ENCODE measurements at places on chromosomes 7 and 10.
A peak's percentile ranks its signal among the peaks of the same experiment; 100 is the strongest.

GRCh38 chr10:129136074-129136473 lies 331.0 kb upstream of the MGMT start:
- no peak for DNase-seq

DNA sequence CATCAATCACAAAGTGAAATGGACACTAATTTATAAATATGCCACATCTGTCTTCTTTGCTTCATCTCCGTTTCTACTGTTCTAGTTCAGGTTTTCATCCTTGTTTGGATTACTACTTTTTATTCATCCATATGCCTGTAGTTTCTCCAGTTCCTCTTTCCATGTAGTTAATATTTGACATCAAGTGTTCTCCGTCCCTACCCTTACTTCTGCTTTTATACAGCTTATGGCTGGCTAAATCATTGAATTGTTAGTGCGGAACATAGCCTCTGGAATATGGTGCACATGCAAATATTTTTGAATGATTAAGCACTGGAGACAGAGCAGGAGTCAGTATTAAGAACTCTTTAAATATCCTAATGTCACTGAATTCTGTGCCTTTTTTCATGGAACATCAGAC lies 230.0 kb upstream of the PPP1R3A start:
- no peak for DNase-seq

DNA sequence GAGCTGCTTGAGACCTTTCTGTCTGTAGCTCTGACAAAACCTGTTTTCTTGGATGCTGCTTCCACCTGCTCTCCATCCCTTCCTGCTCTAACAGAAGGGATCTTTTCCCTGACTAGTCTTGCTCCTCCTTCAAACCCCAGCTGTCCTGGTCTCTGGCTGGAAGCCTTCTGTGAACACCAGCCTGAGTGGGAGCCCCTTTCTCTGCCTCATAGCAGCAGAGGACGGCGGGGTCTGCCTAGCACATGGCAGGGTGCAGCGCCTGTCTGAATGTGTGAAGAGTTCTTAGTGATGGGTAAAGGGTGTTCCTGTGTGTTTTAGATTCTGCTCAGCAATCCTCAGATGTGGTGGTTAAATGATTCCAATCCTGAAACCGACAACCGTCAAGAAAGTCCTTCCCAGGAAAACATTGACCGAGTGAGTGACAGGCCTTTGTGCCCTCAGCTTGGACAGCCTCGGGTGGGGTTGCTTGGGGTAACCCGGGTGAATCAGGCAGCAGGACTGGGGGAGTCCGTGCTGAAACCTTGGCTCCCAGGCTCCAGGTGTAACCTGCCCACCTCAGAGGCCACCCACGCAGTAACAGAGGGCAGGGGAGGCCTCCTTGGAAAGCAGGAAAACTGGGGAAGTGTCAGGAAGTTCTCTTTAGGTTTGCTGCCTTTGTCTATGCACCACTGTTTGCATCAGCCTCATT lies 34.1 kb downstream of the NUB1 start:
- DNase-seq: no peak

DNA sequence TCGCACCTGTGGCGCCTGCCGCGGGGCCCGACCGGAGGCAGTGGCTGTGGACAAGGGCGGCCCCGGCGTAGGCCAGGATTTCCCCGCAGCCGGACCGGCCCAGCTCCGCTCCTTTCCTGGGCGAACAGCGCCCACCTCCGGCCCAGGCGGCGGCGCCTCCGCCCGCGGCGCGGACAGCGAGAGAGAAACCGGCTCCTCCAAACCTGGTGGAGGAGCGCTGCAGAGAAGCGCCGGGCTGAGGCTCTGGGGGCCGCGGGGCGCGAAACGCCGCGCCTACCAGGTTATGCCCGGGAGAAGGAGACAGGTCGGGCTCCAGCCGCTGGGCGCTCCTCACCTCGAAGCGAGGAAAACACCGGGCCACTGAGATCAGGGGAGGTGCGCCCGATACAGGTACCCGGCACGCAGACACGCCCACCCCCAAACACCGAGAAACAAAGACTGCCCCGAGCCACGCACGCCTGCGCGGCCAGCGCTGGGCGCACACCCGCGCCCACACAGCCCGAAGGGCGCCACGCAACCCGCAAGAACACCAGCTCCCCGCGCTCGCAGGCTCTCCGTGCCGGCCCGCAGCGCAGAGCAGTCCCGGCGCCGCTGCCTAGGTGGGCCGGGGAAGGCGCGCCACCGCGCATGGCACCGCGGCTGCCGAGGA lies 3.3 kb downstream of the GRID1 start:
- no peak for DNase-seq

- DNase-seq: no peak
Observed at GRCh38 chr7:15682111-15682510, 4.4 kb downstream of the MEOX2 start.

- DNase-seq: no peak
Observed at GRCh38 chr10:4867109-4867519, 41.1 kb downstream of the AKR1E2 start.

DNA sequence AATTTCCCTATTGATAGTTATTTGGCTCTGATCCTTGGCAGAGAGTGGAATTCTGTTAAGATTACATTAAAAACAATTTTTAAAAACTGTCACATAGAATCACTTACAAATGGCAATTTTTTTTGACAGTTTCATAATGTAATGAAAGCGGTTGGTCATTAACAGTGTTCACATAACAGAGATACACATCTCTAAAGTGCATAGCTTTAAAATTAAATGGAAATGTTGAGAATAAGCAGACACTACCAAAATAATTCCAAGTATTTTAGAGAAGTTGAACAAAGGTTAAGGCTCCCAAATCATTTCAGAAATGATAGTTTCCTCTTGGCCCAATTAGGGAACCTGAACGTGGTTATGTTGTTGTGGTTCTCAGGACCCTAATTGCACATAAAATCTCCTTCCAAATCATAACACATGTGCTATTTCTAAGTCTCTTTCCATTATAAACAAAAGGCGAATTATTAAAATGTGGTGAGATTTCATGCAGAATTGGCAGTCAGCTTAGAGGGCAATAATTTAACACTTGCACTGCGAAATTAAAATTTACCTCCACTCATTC lies 528.9 kb upstream of the FZD8 start:
- no peak for DNase-seq

DNA sequence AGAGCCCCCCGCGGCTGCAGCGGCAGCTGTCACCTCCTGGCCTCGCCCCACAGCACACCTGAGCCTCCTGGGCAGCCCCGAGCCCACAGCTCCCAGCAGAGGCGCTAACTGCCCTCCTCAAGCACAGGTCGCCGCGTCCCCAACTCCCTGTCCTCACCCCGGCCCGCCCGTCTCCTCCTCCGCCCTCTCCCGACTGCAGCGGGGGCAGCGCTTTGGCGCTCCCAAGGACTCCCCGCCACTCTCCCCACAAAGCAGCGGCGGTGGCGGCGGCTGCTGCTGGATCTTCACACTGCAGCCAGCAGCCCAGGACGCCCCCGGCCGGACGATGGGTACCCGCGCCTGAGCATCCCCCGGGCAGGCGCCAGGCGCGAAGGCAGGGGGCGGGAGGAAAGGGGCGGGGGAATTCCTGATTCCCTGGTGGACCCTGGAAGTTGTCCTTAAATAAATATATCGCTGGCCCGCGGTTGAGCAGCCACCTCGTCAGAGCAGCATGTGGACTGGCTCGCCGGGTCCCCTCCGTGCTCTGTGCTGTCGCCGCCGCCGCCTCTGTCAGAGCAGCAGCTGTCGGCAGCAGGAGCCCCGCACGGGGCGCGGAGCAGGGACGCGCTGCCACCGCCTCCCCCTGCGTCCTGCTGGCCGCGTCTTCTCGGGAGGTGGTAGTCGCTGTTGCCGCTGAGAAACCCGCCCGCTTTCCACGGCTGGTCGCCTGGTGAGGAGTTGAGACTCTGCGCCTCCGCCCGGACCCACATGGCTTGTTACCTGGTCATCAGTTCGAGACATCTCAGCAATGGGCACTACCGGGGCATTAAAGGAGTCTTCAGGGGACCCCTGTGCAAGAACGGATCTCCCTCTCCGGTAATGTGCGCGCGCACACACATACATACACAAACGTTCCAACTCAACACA lies at the start of gene ZNF804B:
Gene ZNF804B (plus strand): TSS at position 471 of the 906 bp plus-strand sequence. CDS start 277 bp downstream, at position 748.
- no peak for DNase-seq

GRCh38 chr10:58299580-58299979 lies 30.6 kb downstream of the CISD1 start:
- DNase-seq: peak; percentile 3

DNA sequence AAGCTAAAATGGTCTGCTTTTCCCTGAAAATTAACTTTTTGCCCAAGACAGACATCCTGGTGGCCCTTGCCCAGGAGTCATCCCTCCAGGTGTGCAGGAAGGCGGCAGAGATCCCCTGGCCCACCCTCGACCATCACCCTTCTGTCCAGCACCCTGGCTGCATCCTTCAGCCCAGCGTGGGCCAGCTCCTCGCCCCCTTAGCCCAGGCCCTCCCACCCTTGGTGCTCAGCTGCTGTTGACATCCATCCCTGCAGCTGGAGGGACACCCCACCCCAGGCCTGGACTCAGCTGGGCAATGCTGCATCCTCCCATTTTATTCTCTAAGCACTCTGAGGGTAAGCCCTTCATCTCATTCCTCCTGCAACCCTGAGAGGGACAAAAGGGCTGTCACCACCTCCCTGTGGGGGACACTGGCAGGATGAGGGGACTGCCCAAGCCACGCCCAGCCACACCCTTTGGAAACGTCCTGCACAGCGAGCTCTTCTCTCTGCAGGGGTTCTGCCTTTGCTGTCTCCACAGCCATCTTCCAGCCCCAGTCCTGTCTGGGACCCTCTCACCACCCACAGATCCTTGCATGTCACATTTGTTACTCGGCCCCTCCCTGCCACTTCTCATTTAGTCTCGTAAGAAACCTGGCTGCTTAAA lies 30.7 kb downstream of the EN2 start:
- DNase-seq: no peak

GRCh38 chr7:154306036-154306435 lies 253.8 kb downstream of the DPP6 start:
- DNase-seq: no peak

- no peak for DNase-seq
Observed at GRCh38 chr7:66256281-66256680, 51.1 kb downstream of the TPST1 start.

DNA sequence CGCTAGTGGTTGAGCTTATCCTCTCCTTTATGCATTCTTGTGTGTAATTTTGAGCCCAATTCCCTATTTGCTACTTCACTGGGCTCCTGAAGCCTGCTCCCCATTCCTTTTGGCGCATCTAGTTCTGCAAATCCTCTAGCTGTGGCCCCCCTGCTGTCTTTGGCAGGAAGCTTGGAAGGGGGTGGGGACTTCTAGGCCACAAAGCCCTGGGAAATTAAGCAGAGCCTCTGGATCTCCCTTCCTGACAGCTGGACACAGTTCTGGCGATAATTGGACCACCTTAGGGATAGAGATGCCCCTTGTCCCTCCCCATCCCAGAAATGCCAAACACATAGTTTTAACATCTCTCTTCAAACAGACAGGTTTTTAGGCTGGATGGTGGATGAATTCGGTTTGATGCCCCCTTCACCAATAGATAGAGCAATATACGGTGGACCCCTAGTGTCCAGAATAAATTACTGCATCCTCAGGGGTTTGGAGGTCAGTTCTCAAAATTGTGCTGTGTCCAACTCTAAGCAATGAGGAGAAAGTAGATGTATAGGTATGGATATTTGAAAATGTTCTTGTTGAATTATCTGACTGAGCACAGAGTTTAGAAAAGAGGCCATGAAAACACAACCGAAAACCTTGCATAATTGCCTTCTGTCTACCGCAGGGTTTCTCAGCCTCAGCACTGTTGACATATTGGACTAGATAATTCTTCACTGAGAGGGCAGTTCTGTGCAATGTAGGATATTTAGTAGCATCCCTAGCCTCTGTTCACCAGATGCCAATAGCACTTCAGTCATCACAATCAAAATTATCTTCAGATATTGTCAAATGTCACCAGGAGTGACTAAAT lies 75.5 kb downstream of the PAPSS2 start:
- DNase-seq: no peak

- no peak for DNase-seq
Observed at GRCh38 chr7:136923111-136923667, 54.7 kb downstream of the CHRM2 start.

GRCh38 chr10:118259288-118259906 lies 82.7 kb downstream of the FAM204A start:
- no peak for DNase-seq

GRCh38 chr10:123890756-123891143 lies 857 bp downstream of the CPXM2 start:
- DNase-seq: no peak

DNA sequence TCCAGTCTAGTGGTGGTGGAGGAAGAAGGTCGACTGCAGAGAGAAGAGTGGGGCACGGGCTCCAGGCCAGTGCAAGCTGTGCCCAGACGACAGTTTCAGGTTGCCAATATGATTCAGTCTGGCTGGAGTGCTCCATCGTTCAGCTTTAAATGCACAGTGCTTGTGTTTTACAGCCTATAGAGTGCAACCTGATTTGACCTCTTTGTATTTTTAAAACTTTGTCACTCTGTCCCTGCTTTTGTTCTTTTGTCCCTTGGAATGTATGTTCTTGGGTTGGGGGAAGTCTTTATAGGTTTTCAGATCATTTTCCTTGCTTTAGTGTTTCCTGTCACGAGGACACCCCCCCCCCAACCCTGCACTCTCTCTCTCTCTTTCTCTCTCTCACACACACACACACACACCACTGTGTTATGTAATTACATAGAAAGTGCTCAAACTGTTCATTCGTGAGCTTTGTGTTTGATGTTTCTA lies 198.0 kb downstream of the CAMK1D start:
- DNase-seq: no peak

DNA sequence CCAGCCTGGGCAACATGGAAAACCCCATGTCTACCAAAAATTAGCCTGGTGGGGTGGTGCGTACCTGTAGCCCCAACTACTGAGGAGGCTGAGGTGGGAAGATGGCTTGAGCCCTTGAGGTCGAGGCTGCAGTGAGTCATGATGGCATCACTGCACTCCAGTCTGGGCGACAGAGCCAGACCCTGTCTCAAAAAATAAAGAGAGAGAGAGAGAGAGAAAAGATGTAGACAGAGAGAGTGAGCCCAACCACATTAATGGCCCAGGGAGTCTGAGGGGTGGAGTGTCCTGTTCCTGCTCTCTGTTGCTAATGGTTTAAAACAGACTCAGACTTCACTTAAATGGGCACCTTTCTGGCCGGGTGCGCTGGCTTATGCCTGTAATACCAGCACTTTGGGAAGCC lies 455.7 kb upstream of the GALNT17 start:
- no peak for DNase-seq

DNA sequence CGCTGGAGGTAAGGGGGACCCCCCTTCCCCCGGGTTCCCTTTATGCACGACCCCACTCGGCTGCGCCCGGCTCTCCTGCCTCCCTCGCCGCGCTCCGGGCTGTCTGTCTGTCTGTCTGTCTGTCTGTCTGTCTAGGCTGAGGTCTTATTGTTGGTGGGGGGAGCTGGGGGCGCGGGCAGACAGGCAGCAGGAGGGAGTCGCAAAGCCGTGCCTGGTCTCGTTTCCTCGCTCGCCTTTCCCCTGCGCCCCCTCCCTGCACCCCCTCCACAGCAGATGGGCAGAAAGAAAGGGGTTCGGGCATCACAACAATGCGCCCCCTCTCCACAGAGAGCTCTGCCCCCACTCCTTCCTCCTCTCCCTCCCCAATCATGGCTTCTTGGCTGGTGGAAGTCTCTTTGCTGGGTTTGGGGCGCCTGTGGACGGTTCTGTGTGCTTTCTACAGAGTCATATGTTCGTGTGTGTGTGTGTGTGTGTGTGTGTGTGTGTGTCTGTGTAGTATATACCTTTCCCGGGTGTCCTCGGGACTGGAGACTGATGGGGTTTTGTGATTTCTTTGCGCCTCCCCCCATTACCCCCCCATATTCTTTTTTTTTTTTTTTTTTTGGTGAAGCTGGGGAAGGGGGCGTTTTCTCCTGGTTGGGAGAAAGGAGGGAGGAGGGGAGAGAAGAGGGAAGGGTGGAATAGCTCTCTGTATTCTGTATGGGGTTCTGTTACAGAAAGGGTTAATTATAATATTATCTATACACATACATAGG lies 1.9 kb downstream of the AUTS2 start:
- no peak for DNase-seq

GRCh38 chr7:13952921-13953320 lies 36.5 kb downstream of the ETV1 start:
- no peak for DNase-seq

All from activated naive CD4-positive, alpha-beta T cell (primary cell).